ENCODE measurements at places on chromosomes 5 and 9.

- DNase-seq, result no peak
Measured at GRCh38 chr9:93930070-93930469, 25.1 kb downstream of the BARX1 start.

DNA sequence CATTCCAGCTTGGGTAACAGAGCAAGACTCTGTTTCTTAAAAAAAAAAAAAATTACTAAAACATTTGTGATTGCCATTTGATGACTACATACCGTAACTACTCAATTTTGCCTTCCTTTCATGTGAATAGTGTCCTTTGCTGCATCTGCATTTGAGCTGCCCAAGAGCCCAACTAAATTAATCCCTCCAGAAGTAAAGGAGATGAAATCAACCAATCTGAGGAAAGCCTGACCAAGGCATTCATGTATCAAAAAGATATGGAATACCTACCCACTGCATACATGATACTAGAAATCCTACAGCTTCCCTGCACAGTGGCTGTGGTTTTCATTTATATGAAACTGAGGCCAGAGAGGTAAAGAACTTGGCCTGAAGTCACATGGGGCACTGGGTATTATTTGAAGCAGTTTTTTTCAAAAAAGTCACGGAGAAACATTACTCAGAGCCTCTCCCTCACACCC is 177.5 kb downstream of the AOPEP start:
- DNase-seq, result no peak

DNA sequence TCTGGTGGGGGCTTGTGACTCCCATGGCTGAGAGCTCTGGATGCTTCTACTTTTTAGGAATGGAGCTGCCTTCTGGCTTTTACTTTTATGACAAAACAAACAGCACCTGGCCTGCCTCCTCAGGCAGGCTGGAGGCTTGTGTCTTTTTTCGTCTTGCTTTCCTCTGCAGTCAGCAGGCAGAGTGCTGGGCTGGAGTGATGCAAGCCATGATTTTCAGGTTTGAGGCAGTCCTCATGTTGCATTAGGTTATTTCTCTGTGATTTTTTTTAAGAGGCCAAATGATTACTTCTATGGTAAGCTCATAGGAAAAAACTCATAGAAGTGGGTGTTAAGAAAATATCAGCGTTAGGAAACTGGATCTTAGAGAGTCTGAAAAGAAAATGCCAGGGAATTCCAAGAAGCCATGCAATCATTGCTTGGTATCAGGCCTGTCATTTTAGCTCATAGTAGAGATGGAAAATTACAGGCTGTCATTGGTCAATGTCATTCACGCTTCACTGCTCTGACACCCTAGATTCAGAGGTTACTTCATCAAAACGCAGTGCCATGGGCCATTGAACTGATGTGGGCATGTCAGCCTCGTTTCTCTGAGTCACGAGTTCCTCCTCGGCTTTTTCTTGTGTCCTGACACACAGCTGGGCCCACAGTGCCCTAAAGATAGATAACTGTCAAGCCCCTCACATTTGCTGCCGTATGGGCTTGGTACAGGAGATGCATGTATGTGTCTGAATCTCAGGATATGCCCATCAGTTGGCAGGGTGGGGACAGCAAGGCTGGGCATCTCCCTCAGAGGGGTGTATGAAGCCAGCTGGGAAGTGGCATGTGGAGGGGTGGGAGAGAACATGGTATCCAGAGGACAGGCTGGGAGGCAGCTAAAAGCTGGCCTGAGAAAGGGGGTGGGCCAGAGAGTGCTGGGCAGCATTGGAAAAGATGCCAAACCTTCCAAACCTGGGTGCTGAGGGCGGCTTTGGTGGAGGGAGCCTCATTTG is 151.8 kb downstream of the HSPA4 start:
- DNase-seq, result peak; percentile 59

DNA sequence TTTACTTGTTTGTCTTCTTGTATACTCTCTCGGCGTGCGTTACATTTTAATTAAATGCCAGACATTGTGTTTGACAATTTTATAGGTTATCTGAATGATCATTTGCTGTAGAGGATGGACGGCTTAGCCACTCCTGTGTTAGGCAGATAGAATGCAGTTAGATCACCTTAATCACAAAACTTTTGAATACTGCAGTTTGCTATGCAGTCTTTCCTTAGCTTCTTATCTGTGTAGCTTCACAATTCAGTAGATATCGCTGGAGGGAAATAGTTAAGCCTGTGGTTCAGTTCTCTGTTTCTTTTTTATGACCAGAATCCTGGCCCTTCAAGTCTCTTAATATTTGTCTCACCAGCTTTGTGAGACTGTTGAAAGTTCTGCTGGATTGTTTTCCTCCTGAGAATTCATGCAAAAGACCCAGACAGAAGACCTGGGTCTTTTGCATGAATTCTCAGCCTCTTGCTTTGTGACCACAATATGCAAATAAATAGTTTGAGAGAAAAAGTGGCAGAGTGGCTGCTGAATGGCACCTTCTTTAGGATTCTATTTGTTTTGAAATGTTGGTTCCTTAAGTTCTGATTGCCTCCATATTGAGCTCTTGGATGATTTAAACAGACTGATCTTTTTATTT is 40.2 kb downstream of the RASA1 start:
- no peak for DNase-seq

GRCh38 chr5:139774980-139775661 is 20.5 kb upstream of the PSD2 start:
- no peak for DNase-seq

- DNase-seq, result no peak
Measured at GRCh38 chr5:90488791-90489190, 14.1 kb downstream of the POLR3G start.

- DNase-seq, result no peak
Measured at GRCh38 chr5:113250341-113250953, 184.3 kb downstream of the TSSK1B start.

DNA sequence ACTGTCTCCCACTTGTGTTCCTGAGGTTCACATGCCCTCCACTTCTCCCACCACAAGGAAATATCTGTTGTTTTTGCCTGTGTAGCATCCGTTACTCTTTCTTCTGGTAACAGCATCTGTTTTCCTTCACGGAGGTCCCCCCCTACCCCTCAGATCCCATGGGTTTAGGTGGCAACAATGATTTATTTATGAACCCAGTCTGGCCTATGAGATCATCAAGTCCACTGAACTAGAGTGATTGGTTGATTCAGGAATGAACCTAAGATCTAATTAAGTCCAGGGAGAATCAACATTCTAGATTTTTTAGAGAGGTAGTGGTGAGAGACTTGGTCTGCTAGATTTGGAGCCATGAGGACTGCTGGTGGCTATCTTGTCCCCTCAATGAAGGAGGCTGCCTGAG is 166.8 kb downstream of the NR3C1 start:
- no peak for DNase-seq

- DNase-seq, result no peak
Measured at GRCh38 chr9:33300546-33300945, 10.2 kb downstream of the NFX1 start.

DNA sequence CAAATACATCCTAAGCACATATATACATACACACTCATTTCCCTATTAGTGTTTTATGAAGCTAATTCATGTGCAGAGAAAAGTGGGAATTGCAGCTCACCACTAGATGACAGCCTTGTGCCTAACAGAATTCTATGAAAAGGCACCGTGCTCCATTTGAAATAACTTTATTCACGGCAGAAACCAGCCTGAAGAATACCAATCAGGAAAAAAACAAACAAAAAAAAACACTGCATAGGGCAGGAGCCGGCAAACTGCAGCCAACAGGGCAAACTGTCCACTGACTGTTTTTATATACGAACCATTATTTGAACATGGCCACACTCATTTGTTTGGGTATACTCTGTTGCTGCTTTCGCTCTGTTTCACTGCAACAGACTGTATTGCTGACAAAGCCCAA is 33.6 kb downstream of the ERMP1 start:
- DNase-seq, result peak; percentile 58

DNA sequence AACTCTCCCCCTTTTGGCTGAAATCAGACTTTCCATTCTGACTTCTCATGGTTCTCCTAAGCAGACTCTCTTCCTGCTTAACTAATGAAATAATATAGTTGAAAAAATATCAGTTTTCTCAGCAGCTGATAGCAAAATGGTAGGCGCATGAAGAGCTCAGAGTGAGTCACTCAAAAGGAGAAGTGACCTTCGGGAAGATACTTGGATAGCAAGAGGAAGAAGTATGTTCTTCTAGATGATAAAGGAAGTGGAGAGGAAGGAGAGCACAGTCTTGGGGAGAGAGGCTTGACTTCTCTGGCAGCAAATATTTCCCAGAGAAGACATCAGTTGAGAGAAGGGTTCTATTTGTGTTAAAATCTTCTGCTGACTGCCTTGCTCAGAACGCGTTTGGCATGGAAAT is 101.5 kb downstream of the TAF11L14 start:
- no peak for DNase-seq

GRCh38 chr5:140295414-140295813 is 7.5 kb downstream of the PFDN1 start:
- DNase-seq, result peak; percentile 50

DNA sequence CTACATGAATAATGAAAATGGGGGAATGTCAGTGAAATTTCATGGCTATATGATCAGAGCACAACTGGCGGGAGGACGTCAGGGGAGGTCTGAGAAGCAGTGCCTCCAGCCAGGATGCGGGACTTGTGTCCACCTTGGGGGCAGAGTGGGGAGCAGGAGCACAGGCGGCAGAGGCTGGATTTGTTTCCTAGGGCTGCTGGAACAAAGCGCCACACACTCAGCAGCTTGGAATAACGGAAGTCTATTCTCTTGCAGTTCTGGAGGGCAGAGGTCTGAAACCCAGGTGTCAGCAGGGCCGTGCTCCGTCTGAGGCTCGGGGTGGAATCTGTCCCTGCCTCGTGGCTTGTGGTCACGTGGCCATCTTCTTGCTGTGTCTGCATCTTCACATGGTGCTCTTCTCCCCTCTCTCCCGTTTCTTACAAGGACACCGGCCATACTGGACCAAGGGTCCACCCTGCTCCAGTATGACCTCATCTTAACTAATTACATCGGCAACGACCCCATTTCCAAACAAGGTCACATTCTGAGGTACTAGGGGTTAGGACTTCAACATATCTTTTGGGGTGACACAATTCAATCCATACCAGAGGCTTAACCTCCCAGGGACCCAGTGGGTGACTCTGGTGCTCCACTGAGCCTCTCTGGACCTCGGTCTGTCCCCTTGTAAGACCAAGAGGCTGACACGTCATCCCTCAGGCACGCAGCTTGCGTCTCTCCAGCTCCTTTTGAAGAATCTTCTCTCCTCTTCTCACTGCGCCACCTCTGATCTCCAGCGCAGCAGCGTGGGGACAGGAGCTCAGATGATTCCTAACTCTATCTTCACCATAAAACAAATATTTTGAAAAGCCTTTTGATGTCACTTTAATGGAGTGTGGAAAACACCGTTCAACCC is 202.5 kb downstream of the CDK5RAP2 start:
- DNase-seq, result no peak

- no peak for DNase-seq
Measured at GRCh38 chr9:136157477-136158265, 39.0 kb upstream of the TMEM250 start.

DNA sequence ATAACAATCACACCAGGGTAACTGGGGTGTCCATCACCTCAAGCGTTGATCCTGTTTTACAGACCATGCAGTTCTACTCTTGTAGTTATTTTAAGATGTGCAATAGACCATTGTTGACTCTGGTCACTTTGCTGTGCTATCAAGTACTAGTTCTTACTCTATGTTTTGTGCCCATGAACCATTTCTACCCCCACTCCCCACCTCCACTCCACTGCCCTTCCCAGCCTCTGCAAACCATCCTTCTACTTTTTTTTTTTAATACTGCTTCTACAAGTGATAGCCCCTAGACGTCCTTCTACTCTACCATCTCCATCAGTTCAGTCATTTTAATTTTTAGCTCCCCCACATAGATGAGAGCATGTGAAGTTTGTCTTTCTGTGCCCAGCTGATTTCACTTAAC is 38.8 kb downstream of the EHMT1 start:
- no peak for DNase-seq

GRCh38 chr5:64979531-64979930 is 210.8 kb downstream of the CWC27 start:
- no peak for DNase-seq

DNA sequence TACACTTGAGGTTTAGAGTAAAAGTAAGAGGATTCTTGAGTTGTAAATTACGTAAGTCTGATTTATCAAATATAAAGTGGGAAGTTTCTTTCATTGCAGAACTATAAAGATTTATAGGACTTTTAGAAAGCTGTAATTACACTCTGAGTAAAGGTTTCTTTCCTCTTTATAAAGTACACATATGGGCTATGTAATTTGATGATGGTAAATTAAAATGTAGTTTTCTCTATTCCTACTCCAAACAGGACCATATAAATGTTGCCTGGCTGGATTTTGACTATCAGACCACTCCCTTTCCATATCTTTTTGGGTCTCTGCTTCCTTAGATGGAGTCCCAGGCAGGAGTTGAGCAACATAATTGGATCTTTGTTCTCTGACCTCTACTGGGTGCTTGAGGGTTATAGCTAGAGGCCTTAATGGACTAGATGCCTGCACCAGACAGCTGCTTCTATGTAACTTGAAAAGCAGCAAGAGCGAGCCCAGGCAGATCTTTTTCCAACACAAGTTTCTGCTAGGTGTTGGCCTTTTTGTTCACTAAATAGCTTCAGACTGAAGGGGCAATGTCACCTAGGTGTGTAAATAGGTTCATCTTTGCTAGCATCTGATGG is 11.4 kb upstream of the TEX48 start:
- no peak for DNase-seq

- DNase-seq, result no peak
Measured at GRCh38 chr9:70502690-70503089, 88.2 kb upstream of the KLF9 start.

DNA sequence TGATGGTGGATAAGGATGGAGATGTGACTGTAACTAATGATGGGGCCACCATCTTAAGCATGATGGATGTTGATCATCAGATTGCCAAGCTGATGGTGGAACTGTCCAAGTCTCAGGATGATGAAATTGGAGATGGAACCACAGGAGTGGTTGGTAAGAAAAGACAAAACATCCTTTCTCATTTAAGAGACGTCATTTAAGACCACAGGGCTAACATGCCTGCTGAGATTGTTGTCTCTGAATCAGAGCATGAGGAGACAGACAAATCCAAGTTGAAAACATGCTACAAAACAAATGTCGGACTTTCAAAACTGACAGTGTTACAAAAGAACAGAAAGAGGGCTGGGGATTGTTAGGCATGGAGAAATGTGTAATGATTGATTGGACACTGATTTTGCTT is 4.6 kb downstream of the CCT5 start:
- no peak for DNase-seq

All from Caki2 (cell line).